ENCODE measurements at places on chromosomes 6 and 20.

GRCh38 chr20:31818376-31818908, 714 bp upstream of the MYLK2 start:
- DNase-seq = no peak

DNA sequence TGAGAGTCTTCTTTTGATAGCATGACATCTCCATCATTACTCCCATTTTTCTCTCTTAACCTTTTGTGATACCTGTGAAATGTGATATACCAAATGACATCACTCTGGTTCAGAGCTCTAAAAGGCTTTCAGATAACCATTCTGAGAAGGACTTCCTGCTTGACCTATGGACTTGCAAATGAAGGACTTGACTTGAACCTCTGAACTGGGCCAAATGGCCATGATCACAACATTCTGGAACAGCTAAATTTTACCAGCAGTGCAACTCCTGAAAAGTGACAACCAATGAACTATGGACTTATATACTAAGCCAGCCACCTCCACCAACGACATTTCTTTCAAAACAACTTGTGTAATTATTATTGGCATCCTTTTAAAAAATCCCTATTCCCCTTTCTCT, 1085.8 kb upstream of the CITED2 start:
- no peak for DNase-seq

- DNase-seq = no peak
These were observed 225.3 kb upstream of the CST7 start for GRCh38 chr20:24723647-24724352.

- DNase-seq = no peak
These were observed 70.1 kb upstream of the AFDN start for GRCh38 chr6:167756597-167756996.

DNA sequence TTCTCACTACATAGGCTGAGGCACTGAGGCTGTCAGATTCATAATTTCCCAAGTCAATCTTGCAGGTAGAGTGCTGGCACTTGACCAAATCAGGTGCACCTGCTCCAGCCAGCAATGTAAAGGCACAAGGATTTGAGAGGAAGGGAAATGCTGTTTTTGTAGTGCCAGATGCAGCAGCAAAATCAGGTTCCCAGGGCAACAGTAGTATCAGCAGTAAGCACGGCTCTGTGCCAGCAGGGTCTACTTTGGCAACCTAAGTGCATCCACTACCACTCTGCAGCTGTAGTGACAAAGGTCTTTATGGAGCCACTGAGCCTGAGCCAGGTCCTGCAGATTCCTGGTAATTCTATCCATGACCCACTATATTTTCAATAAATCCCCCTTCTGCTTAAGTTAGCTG, 329.5 kb downstream of the TPBG start:
- no peak for DNase-seq

DNA sequence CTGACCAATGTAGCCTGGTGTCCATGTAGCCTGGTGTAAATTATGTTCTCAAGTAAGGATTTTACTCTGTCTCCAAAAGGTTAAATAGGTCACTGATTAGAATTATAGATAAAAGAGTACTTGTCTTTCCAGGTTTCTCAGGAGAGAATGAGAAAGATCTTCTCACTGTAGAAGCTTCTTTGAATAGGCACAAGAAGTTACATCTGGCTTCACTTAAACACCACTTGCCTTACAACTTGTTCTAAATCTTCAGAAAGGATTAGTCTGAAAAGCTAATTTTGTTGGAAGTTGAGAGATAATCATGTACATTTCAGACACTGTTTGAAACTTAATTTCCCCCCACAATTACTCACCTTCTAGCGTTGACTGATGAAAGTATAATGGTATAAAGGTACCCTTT, 275.3 kb downstream of the FARS2 start:
- no peak for DNase-seq

DNA sequence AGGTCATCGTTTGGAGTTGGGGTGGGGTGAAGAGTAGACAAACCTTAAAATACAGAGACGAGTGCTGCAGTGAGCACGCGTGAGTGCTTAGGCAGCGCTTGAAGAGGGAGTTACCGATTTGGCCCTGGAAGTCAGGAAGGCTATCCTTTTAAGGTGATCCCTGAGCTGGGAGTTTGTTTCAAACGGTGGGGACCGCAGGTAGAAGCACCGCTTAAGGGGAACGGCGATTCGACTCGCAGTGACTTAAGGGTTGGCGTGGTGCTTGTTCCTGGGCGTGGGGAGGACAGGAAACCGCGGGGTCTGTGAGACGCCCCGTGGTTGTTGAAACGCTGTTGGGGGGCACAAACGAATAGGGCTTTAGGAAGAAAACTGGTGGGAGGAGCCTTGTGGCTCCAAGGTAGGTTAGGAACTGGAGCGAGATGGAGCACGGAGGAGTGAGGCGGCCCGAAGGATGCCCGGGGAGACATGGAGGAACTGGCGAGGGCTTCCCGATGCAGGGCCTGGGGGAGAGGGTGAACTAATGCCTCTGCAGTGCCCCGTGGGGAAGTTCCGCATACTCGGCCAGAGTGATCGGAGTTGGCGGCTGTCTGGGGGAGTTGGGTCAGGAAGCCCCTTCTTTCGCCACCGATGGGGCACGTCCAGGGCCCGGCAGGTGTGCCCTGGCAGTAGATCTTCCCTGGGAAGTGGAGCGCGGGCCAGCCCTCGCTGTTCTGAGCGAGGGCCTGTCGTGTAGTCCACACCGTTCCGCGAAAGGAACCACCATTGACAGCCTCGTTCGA, 1.3 kb upstream of the CDYL start:
- peak; percentile 21 for DNase-seq

DNA sequence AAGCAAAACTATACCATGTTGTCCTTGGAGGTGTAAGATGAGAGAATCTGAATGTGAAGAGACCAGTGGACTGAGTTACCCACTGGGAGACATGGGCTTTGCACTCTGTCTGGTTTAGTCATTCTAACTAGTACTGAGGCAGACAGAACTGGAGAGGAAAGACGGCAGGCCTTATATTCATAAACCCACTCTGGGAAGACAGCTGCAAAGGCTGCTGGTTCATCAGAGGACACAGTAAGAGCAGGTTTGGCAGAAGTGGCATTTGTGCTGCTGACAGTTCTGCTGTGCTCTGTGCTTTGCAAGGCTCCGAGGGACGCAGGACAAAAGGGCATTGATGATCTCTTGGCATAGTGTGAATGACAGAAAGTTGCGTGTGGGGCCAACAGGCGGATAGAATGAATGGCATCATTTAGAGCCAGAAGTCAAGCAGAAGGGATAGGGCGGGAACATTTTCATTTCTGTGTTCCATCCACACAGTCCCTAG, 142.3 kb upstream of the TENT5A start:
- DNase-seq = no peak

GRCh38 chr6:36777801-36778200, 61.4 kb downstream of the CPNE5 start:
- DNase-seq = no peak

DNA sequence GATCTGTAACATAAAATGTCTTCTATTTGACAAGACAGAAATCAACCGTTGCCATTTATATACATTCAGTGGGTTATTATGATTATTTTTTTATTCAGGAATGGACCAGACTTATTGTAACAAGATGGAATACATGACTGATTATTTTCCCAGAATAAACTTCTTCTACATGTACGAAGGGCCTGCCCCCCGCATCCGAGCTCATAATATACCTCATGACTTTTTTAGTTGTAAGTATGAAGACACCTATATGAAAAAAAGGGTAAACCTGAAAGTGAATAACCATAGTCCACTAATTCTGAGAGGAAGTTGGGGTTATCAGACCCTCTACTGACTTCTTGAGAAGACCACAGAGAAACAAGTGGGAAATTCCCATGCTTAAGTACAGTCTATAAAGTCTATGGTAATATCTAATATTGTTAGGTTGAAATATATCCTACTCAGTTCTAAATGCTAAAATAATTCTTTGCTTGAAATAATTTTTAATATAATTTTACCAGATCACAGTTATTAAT, 15.9 kb downstream of the OR2A4 start:
- no peak for DNase-seq

- no peak for DNase-seq
These were observed 164.2 kb upstream of the AKAP12 start for GRCh38 chr6:151075527-151075926.

DNA sequence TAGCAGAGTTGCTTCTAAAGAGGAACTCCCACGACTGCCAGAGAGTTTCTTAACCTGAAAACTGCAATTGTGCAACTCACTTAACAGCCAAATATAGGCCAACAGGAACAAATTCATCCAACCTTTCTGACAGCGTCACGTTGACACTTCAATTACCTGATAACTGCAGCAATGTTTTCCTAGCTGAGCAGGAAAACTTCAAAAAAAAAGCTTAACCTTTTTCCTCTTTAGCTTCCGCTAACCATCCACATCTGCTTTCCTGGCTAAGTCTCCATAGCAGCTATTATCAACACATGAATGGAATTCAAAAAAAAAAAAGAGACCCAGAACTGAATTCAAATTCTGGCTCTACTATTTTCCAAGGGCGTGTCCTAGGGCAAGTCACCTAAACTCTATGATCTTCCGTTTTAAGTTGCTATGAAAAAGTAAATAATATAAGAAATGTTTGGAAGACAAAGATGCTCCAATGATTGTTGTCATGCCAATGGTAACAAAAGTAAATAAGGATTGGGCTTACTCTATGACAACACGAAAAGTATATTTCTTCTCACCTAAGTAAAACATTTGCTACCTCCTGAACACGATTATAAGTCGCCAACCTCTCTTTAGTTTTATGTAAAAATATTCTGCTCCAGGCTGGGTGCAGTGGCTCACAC, 524.6 kb upstream of the JARID2 start:
- DNase-seq = no peak

GRCh38 chr20:37364927-37365272, 19.0 kb downstream of the SRC start:
- no peak for DNase-seq

DNA sequence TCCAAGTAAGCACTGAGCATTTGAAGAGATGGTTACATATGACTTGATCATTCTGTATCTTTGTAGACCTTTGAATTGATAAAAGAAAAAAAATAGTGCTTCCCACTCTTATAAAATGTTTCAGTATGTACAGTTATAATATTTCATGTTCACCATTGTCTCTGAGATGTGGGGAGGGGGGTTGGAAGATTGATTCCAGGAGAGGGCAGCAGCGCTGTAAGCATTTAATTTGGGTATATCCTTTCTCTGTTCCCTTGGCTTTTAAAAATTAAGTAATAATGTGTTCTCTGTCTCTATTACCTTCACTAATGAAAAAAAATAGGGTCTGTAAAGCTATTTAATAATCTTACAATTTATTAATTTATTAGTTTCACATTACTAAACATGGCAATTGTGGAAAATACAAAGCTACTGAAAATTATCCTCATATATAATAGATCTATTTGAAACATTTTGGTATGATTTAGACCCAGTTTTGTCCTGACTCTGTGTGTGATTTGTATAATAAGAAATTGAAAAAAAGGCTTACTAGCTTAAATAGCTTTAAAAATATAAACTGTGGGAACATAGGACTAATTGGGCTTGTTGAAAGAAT, 341.2 kb downstream of the CDKAL1 start:
- no peak for DNase-seq

- DNase-seq = no peak
These were observed 54.6 kb downstream of the PPARD start for GRCh38 chr6:35396991-35397390.

GRCh38 chr20:47557218-47557617, 55.5 kb downstream of the NCOA3 start:
- no peak for DNase-seq

- no peak for DNase-seq
These were observed 57.0 kb downstream of the SMPDL3A start for GRCh38 chr6:122845916-122846612.

DNA sequence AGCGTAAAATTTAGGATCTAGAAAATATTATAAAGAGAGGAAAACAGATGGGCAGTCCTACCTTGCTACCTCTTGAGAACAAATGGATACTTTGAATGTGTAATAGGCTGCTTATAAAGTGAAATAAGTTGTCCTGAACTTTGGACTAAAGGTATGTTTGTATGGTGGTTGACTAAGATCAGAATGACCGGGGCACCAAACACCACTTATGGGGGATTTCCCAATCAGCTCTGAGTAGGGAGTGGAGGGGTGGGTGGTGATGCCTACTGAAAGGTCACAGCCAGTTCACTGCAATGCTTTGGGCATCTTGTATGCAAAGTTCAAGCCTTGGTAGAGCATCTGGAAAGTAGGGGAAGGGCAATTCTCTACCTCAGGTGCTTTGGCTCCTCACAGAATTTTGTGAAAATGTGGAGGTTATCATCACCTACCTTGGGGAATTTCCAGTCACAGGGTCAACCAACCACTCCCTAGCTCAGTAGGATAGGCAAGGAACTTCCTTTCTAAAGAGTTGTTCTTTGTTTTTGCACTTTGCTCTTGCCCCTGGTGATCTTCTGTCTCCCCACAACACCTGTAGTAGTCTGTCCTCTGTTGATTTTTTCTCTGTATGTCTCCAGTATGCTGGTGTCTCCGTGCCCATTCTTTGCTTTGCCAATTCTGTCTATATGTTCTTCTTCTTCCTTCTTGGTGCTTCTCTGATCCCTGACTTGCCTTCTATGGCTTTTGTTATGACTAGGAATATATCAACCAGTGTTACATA, at the start of gene TRIM31:
TRIM31 (minus strand) TSS at position 88 of the 757 bp plus-strand sequence. CDS start 285 bp downstream, outside the sequence.
- no peak for DNase-seq

- DNase-seq = no peak
These were observed 79.2 kb upstream of the RIPOR2 start for GRCh38 chr6:25014791-25015560.

DNA sequence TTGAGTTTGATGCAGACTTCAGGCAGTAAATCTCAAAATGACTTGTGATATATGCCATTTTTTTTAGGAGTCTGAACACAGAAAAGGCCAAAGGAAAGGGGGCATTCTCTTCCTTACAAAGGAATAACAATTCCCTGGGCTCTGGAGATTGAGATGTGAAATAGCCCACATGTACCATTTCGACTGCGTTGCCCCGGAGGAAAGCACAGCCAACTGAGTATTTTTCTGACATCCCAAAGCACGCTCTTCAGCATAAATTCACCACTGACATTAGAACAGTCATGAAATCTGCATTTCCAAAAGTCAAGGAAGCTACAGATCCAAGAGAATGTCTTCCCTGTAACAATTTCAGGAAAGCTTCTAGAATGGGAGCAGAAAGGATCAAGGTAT, 7.8 kb downstream of the ELOVL2 start:
- no peak for DNase-seq

- DNase-seq = no peak
These were observed 188.6 kb downstream of the DTNBP1 start for GRCh38 chr6:15474196-15474595.

GRCh38 chr20:49272654-49273053, 5.2 kb downstream of the ZNFX1 start:
- no peak for DNase-seq

DNA sequence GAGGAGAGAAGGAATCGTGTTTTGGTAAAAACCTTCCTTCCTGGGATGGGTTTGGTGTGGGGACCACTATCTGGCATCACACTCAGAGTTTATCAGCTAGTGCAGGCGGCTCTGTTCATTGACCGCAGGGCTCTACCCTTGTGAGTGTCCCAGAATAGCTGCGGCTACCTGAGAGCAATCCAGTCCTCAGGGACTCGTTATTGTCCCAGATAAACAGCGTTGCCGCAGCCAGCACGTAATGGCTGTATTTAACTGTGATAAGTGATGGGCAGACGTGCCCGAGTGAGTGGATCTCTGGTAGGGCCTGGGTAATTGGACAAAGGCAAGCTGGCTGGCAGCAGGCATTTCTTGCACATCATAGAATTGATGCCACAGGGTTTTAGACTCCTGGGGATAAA, 163.3 kb downstream of the SOBP start:
- no peak for DNase-seq
